ENCODE measurements at places on chromosomes 3 and 15. TPM values are rescaled to one million over a fixed set of nuclear protein-coding genes. Genes with fewer than 3 reads are reported as not detected.

SCAMP2 gene
- 68.1 TPM for total RNA-seq

RNU6-1 gene
- not detected for total RNA-seq

NOP10 gene
- 553 TPM for total RNA-seq

CACNA2D3 gene
- total RNA-seq, result 0.07 TPM

BOC gene
- 6.4 TPM for total RNA-seq

SKOR1 gene
- 0.06 TPM for total RNA-seq

OXTR gene
- 9.2 TPM for total RNA-seq

SEMA7A gene
- total RNA-seq, result 2.0 TPM

Data from A549 treated with ZK216348 at 1 μM for 4 hours (cell line).